Activated effector memory CD4-positive, alpha-beta T cell treated with Interleukin-2 at 50 U/mL for 16 hours (primary cell): ENCODE measurements at places on chromosomes 12 and 14.

GRCh38 chr14:78335531-78335930, 165.4 kb downstream of the NRXN3 start:
- no peak for DNase-seq

- no peak for DNase-seq
These were observed 52.0 kb downstream of the ARHGAP5 start for GRCh38 chr14:32129124-32129523.

DNA sequence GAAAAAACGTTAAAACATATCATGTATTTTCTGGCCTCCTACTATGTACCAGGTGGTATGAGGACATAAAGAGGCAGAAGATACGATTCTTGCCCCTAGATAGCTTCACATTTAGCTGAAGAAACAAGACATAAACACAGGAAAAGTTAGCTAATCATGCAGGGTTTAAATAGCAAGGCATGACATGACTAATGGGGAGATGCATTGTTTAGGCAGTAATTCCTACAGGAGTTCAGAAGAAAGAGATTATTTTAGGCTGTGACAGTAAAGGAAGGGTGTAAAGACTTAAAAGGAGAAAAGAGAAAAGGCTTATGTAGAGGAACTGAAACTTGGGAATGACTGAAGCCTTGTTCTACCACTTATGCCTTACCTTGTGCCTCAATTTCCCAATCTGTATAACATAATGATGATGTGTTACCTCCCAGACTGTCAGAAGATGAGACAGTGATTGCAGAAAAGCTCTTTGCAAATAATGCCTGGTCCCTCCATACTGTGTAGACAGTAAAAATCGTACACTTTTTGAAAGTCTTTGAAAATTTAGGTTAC, 44.4 kb downstream of the PRKCH start:
- DNase-seq: no peak

- no peak for DNase-seq
These were observed 42.9 kb upstream of the ANKS1B start for GRCh38 chr12:100027671-100028070.

- DNase-seq: no peak
These were observed 810 bp downstream of the AACS start for GRCh38 chr12:125065919-125066570.

- DNase-seq: no peak
These were observed 187.4 kb downstream of the DPF3 start for GRCh38 chr14:72706485-72706884.

GRCh38 chr12:113302886-113303640, 31.8 kb downstream of the SLC8B1 start:
- DNase-seq: no peak

- no peak for DNase-seq
These were observed 88.2 kb downstream of the CCDC91 start for GRCh38 chr12:28278499-28278898.

DNA sequence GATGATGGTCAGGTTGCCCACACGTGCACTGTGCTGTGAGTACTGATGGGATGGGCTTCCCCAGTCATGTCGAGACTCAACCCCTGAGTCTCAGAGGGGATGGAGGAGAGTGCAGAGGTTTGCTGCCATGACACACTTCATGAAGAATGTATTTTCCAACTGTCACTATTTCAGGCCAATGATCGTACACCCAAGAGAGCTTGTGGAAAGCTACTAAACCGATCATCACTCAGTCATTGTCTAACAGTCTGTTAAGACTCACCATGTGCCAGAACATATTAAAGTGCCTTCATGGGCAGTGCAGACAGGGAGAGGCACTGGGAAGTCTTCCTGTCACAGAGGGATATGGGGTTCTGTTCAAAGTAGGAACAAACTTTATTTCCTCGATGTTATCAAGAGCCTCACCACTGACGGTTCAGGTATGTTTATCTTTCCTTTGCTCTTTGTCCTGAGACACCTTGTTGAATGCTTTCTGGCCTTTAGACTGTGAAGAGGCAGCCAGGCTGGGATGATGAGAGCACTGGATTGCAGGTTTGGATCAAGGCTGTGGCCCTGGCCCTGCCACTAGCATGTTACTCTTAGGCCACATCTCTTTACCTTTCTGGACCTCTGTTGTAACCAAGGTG, 41.6 kb upstream of the NTF3 start:
- no peak for DNase-seq

- DNase-seq: no peak
These were observed 172.9 kb upstream of the PRICKLE1 start for GRCh38 chr12:42762395-42762925.

- no peak for DNase-seq
These were observed 15.2 kb downstream of the HHIPL1 start for GRCh38 chr14:99660006-99660566.

DNA sequence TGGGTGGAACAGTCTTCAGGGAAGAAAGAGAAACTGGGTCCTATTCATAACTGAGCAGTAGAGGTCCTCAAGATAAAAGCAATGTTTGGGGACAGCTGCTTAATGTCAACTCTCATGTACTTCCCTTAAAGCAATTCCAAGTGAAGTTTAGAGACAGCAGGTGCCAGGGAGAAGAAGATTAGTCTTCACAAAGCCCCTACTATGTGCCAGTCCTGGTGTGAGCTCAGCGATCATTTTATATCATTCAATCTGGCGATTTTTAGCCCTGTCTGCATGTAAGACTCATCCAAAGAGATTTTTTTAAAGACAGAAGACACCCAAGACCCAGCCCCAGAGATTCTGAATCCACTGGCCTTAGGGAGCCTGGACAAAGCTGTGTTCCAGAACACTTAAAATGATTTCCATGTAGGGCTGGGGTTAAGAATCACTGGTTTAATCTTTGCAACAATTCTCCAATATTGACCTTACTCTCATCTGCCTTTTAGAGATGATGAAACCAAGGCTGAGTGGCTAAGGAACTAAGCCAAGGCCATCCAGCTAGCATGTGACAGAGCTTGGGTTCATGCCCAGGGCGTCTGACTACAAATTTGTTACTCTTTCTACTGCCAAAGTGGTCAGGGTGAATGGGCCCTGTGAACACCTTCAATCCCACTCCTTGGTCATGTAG, 404.5 kb upstream of the TBX3 start:
- DNase-seq: no peak

GRCh38 chr14:99636487-99636886, 8.4 kb upstream of the HHIPL1 start:
- DNase-seq: no peak

- no peak for DNase-seq
These were observed 68.6 kb downstream of the PPM1A start for GRCh38 chr14:60317609-60318008.

DNA sequence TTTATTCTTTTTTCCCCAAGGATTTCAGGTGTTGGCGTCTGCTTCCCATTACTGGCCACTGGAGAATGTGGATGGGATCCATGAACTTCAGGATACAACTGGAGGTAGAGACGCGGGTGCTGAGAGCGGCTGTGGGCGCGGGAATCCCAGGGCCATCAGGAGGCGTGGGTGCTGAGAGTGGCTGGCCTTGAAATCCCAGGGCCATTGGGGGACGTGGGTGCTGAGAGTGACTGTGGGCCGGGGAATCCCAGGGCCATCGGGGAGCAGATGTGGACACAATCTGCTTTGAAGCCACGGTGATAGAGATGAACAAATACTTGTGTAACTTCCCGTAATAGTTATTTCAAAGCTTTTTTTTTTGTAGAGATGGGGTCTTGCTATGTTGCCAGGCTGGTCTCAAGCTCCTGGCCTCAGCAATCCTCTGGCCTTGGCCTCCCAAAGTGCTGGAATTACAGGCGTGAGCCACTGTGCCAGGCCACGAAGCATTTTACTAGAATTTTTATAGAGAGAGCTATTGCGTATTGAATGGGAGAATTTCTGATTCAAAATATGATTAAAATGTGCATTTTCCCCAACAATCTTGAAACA, 12.8 kb downstream of the ADGRD1 start:
- no peak for DNase-seq

GRCh38 chr12:67006610-67007009, 262.5 kb upstream of the CAND1 start:
- no peak for DNase-seq

GRCh38 chr12:113894697-113895096, 71.4 kb downstream of the RBM19 start:
- DNase-seq: no peak
